ENCODE measurements at places on chromosomes 12 and 14.
A peak's percentile ranks its signal among the peaks of the same experiment; 100 is the strongest.

DNA sequence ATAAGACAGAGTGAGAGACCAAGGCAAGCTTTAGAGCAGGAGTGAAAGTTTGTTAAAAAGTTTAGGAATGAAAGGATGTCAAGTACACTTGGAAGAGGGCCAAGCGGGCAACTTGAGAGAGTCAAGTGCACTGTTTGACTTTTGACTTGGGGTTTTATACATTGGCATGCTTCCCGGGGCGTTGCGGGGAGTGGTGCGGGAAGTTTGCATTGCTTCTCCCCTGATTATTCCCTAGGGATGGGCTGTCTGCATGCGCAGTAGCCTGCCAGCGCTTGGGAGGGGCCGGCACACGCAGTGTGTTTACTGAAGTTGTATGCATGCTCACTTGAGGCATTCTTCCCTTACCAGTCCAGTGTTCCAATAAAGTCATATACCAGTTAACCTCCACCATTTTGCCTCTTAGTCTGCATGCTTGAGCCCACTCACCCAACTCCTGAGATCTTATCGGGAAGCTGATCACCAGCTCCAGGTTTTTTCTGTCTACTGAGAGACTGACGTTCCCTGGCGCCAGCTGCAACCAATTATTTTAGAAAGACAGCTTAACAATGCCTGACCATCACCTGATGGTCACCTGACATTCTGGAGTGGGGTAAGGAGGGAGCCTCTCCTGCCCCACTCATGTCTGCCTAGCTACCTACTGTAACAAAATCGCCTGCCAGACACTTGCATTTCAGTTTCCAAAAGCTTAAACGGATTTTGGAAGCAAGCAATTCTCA is 53.2 kb downstream of the DACT1 start:
- no peak for DNase-seq

GRCh38 chr12:112894128-112894527 is 12.6 kb upstream of the OAS1 start:
- DNase-seq: no peak

GRCh38 chr14:61296719-61297502 is 15.8 kb upstream of the TMEM30B start:
- DNase-seq: no peak

GRCh38 chr12:120167529-120168095 is 26.9 kb downstream of the GCN1 start:
- no peak for DNase-seq

GRCh38 chr14:99213101-99213500 is 58.9 kb downstream of the BCL11B start:
- DNase-seq: no peak

DNA sequence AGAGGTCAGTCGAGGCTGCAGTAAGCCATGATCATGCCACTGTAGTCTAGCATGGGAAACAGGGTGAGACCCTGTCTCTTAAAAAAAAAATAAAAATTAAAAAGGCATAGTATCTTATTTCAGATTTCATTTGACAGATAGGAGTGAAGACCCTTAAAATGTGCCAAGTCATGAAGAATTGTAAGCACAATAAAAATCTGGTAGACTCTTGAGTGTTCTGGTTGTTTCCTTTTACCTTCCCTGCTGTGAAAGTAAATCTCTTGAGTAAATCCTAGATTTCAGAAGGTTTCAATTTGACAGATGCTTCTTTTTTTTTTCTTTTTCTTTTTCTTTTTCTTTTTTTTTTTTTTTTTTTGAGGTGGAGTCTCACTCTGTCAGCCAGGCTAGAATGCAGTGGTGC is 109.0 kb downstream of the ESR2 start:
- DNase-seq: no peak

DNA sequence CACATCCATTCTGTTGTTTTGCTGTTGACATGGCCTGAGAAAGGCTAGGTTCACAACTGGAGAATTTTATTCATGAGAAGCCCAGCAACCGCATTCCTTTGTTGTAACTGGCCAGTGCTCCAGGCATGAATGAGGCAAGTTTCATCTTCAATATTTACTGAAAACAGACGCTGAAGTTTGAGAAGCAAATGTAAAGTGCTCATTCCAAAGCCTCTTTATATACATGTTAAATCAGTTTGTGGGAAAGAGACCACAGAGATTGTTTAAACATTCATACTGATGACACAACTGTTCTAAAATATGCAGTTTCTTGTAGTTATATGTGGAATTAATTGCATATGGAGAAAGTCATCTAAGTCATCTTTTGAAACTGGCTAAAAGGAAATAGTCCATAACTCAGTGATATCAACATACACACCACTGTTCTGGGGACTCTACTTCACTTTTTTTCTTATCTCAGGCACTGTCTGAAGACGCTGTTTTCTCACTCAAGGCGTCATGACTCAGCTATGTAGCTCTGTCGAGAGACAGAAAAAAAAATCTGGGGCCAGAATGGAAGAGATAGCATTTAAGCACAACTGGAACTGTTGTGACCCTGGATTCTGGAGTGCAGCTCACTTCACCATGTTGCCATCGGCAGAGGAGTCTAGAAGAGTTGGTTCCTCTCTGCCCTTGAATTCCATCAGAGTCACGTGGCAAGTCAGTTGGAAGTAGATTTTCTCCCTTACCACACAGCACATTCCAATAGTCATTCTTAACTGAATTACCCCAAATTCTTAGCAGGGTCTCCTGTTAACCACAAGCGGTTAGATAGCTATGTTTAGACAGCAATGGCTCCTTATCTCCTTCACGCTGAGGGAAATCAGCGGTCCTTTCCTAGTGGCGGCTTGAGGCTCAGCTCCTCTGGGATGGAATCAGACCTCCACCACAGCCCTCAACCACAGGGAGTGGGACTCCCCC is 258.4 kb upstream of the HMGA2 start:
- no peak for DNase-seq

- DNase-seq: no peak
These were observed 22.2 kb downstream of the RASAL1 start for GRCh38 chr12:113113397-113113796.

- DNase-seq: no peak
These were observed 613.8 kb downstream of the VRK1 start for GRCh38 chr14:97410667-97411620.

- DNase-seq: peak; percentile 35
These were observed 61.5 kb upstream of the PTGR2 start for GRCh38 chr14:73789989-73790581.

DNA sequence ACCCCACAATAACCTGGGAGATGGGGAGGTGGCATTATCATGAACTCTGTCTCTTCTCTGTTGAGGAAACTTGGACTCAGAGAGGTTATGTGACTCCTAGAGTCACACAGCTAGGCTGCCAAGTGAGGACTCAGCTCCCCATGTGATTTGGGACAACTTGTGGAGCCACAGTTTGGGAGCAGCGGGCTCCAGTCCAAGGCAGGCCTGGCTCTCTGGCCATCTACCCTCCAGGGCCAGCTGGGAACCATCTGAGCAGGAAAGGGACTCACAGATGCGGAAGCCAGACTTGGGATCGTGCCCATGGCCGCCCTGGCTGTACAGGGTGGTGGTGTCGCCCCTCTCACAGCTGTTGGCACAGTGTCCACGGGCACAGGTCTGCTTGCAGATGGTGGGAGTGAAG is 59.1 kb downstream of the ISCA2 start:
- no peak for DNase-seq

- peak; percentile 84 for DNase-seq
These were observed 1.2 kb downstream of the ANKRD9 start for GRCh38 chr14:102508410-102508773.

DNA sequence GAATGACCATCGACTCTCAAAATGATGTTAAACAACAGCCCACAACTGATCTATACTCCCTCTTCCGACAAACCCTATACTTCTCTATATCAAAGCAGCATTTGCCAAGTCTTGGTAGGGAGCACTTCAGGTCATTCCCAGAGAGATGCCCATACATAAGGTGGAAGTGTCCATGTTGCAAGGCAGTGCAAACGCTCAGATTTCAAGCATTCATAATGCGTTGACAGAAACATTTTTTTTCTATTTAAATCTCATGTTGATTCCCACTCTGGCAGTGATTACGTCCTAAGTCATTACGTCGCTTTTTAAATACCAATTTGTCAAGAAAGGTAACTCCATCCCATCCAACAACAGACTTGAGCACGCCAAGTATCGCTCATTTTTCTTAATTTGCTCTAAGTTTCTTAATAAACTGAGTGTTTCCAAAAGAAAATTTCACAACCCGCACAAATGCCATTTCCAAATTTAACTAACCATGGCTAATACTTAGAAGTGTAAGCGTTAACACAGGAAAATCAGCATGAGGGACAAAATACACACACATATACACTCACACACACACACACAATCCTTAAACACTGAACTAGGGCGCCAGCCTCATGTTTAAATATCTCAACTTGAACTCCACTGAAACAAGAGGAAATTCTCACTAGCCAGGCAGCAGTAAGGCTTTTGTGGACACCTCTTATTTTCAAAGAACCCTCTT is 1.1 kb downstream of the GXYLT1 start:
- no peak for DNase-seq

GRCh38 chr14:40576880-40577478 is 1029.7 kb upstream of the LRFN5 start:
- no peak for DNase-seq

DNA sequence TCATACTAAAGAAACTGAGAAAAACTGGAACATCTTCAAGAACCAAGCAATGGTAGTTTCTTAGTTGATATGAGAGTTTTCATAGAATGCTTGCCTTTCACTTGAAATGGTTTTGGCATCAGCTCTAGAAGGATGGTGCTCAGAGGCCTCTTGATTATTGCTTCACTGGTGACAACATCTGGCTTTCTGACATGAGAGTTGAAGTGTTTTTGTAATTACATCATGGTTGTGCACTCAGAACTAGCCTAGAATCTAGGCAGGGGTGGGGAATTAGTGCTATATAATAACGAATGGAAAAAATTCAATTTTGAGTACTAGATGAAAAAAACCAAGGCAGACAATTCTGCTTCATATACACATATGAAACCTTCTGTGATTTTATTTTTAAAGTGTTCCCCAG is 172.8 kb upstream of the LMNTD1 start:
- DNase-seq: no peak

GRCh38 chr12:28869197-28869596 is 279.9 kb upstream of the FAR2 start:
- DNase-seq: no peak

- no peak for DNase-seq
These were observed 33.7 kb upstream of the PPP1CC start for GRCh38 chr12:110776410-110776809.

GRCh38 chr14:61929651-61930050 is 167.4 kb downstream of the SNAPC1 start:
- no peak for DNase-seq
